ENCODE measurements at places on chromosomes 12 and 14. TPM values are rescaled to one million over a fixed set of nuclear protein-coding genes. Genes with fewer than 3 reads are reported as not detected.

The VRTN gene
- total RNA-seq, result not detected

The LTB4R2 gene
- total RNA-seq, result 21.7 TPM

The TAC3 gene
- total RNA-seq, result not detected

The TTC6 gene
- not detected for total RNA-seq

The ATP23 gene
- 15.9 TPM for total RNA-seq

The SLC22A17 gene
- 3.4 TPM for total RNA-seq

The LIN7A gene
- total RNA-seq, result not detected

The TEAD4 gene
- total RNA-seq, result 0.69 TPM

The TOMM20L gene
- not detected for total RNA-seq

DNA sequence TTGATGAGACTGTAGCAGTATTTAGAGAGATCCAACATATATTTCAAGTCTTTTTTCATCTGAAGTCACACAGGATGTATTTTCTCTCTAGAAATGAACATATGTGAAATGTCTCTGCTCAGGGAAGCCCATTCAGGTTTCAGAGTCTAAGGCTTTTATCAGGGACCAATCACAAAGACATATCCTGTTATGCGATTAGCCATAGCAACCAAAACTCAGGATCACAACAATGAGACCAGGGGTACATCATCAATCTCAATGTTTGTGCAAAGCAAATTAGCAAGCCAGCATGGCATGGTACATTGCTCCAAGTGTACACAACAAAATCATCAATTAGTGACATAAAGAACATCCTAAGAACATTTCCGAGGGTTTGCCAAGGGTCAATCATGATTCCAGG lies 99.2 kb upstream of the AMN1 start:
- peaks cover 25% of the 10 kb centered on the region for H3K4me1 ChIP-seq
- H3K27ac ChIP-seq, result no peak overlapping the region
- DNase-seq, result no peak
- no peaks in the 10 kb centered on the region for H3K27me3 ChIP-seq
- peaks cover 39% of the 10 kb centered on the region for H3K36me3 ChIP-seq

DNA sequence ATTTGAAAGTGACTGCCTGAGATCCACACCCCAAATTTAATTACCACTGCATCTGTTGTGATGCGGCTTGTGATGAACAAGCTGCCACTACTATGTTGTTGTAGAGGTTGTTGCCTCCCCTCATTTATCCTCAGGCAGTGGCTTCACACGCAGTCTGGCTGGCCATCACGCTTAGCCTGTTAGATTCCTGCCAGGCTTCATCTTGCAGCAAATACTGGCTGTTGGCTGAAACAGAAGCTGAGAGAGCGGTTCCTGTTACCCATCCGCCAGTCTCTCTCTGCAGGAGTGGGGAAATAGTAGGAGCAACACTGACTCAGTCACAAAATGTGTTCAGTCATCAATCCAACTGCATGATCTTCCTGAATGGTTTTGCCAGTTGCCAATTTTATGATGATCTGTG lies 934.4 kb downstream of the FLRT2 start:
- no peak overlapping the region for H3K4me3 ChIP-seq
- DNase-seq, result no peak
- H3K36me3 ChIP-seq, result no peaks in the 10 kb centered on the region

DNA sequence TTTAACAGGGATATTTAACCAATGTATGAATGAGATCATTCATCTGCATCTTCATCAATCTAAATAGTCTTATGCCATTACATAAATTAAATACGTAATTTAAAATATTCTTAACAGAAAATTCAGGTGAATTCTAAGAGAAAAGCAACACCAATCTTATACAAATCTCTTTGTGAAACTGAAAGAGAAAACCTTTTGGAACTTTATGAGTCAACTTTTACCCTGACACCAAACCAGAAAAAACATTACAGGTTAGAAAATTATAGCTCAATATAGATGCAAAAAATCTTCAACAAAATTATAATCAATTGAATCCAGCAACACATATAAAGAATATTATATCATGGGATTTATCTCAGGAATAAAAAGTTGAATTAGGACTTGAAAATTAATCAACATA lies 3.4 kb downstream of the GLIPR1L1 start:
- no peak overlapping the region for H3K4me3 ChIP-seq
- no peak for DNase-seq
- peaks cover 21% of the 10 kb centered on the region for H3K4me1 ChIP-seq
- peaks cover 36% of the 10 kb centered on the region for H3K27me3 ChIP-seq
- H3K36me3 ChIP-seq, result no peaks in the 10 kb centered on the region

GRCh38 chr14:76329951-76330350 lies 46.0 kb upstream of the ESRRB start:
- H3K4me3 ChIP-seq, result no peak overlapping the region
- no peaks in the 10 kb centered on the region for H3K36me3 ChIP-seq
- DNase-seq, result no peak
- H3K27me3 ChIP-seq, result peaks cover 36% of the 10 kb centered on the region

DNA sequence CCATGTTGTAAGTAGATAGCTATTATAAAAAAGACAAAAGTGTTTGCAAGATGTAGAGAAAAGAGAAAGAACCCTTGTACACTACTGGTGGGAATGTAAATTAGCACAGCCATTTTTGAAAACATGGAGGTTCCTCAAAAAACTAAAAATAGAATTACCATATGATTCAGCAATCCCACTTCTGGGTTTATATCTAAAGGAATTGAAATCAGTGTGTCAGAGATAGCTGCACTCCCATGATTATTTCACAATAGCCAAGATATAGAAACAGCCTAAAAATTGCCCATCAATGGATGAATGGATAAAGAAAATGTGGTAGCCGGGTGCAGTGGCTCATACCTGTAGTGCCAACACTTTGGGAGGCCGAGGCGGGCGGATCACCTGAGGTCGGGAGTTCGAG lies 9.2 kb downstream of the PSMC6 start:
- H3K4me1 ChIP-seq, result peaks cover 6% of the 10 kb centered on the region
- no peaks in the 10 kb centered on the region for H3K27me3 ChIP-seq
- no peak overlapping the region for H3K27ac ChIP-seq
- no peak overlapping the region for H3K4me3 ChIP-seq
- no peak for DNase-seq

- no peak for DNase-seq
- H3K4me1 ChIP-seq, result no peaks in the 10 kb centered on the region
- H3K27ac ChIP-seq, result no peak overlapping the region
- H3K4me3 ChIP-seq, result no peak overlapping the region
Measured at GRCh38 chr14:42428996-42429395, 822.3 kb downstream of the LRFN5 start.

- no peak overlapping the region for H3K27ac ChIP-seq
- no peak overlapping the region for H3K4me3 ChIP-seq
- H3K4me1 ChIP-seq, result peaks cover 38% of the 10 kb centered on the region
- no peak for DNase-seq
Measured at GRCh38 chr12:92597118-92597517, 105.7 kb upstream of the PLEKHG7 start.

DNA sequence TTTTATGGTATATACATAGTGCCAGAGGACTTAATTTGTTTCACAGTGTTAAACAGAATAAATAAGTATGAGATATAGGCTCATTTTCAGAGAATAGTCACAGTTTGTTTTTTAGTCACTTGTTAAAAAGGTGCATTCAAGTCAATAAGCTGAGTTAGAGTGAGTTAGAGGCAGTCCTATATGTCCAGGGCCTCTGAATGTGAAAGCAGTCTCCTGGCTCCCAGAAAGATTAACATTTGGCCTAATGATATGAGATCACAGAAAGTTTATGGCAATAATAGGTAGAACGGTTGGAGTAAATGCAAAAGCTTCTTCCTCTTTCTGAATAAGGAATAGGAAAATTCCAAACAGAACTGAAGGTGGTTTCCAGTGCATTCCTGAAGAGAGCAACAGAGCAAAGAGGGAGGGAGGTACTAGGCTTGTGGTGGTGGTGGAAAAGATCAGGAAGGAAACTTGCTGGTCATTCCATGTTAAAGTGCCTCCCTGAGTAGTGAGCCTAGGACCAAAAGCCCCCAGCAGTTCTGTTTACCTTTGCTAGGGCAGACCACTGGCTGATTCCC lies 54.4 kb downstream of the SLC38A4 start:
- H3K4me1 ChIP-seq, result no peaks in the 10 kb centered on the region
- H3K27ac ChIP-seq, result no peak overlapping the region
- no peaks in the 10 kb centered on the region for H3K36me3 ChIP-seq

- H3K27ac ChIP-seq, result peak overlapping the region; percentile 91
- no peaks in the 10 kb centered on the region for H3K27me3 ChIP-seq
- DNase-seq, result no peak
- H3K4me3 ChIP-seq, result peak overlapping the region; percentile 84
- H3K4me1 ChIP-seq, result peaks cover 49% of the 10 kb centered on the region
- H3K36me3 ChIP-seq, result peaks cover 31% of the 10 kb centered on the region
Measured at GRCh38 chr12:6914947-6915788, 788 bp downstream of the ENO2 start.

GRCh38 chr14:75821831-75822521 lies 159.8 kb downstream of the TGFB3 start:
- no peak overlapping the region for H3K4me3 ChIP-seq
- H3K27me3 ChIP-seq, result no peaks in the 10 kb centered on the region
- peaks cover 17% of the 10 kb centered on the region for H3K36me3 ChIP-seq
- H3K27ac ChIP-seq, result no peak overlapping the region

DNA sequence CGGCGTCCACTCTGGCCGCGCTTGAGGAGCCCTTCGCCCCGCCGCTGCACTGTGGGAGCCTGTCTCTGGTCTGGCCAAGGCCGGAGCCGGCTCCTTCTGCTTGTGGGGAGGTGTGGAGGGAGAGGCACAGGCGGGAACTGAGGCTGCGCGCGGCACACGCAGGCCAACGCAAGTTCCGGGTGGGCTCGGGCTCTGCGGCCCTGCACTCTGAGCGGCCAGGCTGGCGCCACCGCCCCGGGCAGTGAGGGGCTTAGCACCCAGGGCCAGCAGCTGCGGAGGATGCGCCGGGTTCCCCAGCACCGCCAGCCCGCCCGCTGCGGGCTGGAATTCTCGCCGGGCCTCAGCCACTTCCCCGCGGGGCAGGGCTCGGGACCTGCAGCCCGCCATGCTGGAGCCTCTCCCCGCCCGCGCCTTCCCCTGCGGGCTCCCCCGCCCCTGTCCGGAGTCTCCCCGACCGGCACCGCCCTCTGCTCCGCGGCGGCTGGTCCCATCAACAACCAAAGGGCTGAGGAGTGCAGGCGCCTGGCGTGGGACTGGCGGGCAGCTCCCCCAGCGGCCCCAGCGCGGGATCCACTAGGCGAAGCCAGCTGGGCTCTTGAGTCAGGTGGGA lies 921.2 kb upstream of the FOXG1 start:
- no peaks in the 10 kb centered on the region for H3K36me3 ChIP-seq
- no peaks in the 10 kb centered on the region for H3K27me3 ChIP-seq
- H3K4me1 ChIP-seq, result no peaks in the 10 kb centered on the region
- DNase-seq, result no peak
- no peak overlapping the region for H3K27ac ChIP-seq
- no peak overlapping the region for H3K4me3 ChIP-seq

DNA sequence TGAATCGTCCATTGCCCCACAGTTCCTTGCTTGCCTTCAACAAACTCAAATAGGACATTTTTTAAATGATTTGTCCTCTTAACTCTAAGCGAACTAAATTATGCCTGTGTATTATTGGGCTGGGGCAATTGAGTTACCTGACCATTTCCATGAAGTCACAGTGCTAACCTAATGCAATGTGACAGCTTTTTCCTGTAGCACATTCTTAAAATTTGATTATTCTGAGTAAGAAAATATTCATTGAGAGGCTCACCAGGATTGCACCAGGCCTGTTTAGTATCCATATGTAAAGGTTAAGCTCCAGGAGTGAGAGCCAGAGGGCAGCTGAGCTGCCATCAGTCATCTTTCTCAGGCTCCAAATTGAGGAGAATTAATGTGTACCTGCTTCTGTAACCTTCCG lies 90.9 kb downstream of the GPR65 start:
- H3K4me1 ChIP-seq, result no peaks in the 10 kb centered on the region
- H3K27me3 ChIP-seq, result no peaks in the 10 kb centered on the region
- no peak overlapping the region for H3K4me3 ChIP-seq

DNA sequence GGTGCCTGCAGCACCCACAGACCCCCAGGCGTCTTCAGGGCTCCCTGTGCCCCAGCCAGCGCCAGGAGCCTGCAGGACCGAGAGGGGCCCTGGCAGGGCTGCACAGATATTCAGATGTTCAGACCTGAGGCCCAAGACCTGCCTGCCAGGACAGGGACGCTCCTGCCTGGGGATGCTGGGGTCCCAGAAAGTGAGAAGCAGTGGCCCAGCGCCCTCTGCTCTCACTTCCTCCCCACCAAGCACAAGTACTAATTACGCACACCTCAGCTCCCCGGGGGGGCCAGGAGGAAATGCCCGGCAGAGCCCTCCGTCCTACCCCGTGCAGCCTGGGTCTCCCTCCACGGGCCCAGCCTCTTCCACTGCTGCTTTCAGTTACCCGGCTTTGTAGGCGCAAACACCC lies 28.8 kb upstream of the INF2 start:
- H3K4me1 ChIP-seq, result peaks cover 34% of the 10 kb centered on the region
- no peaks in the 10 kb centered on the region for H3K36me3 ChIP-seq
- H3K27me3 ChIP-seq, result peaks cover 19% of the 10 kb centered on the region
- no peak overlapping the region for H3K4me3 ChIP-seq
- DNase-seq, result no peak
- H3K27ac ChIP-seq, result no peak overlapping the region

DNA sequence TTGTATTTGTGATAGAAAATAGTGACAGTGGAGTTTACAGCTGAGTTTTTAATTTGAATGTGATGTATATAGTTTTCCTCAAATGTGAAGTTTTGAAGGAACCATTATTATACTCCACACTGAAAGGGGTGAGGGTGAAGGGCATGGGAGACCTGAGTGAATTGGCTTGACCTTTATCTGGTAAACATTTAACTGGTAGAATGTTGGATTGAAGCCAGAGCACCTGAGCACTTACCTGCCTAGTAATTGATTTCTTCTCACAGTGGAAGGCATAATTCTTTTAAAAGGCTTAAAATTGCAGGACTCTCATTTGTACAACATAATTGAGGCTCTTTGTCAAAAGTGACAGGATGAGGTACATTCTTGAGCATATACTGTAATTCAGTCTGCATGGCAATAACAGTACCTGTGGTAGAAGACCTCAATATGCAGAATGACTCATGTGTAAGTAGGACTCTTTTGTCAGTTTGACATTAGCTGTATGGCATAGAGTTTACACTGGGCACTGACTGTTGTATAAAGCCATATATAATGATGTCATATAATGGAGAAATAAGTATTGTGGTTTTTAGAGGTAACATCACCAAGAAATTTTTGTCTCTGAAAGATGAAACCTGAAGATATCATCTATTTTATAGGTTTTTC lies 309.6 kb downstream of the TMTC2 start:
- H3K36me3 ChIP-seq, result no peaks in the 10 kb centered on the region
- H3K27ac ChIP-seq, result no peak overlapping the region
- H3K4me3 ChIP-seq, result no peak overlapping the region
- no peaks in the 10 kb centered on the region for H3K27me3 ChIP-seq
- no peak for DNase-seq
- no peaks in the 10 kb centered on the region for H3K4me1 ChIP-seq

- no peak for DNase-seq
- peak overlapping the region; percentile 95 for H3K4me3 ChIP-seq
- peaks cover 4% of the 10 kb centered on the region for H3K36me3 ChIP-seq
- H3K27me3 ChIP-seq, result peaks cover 16% of the 10 kb centered on the region
- peak overlapping the region; percentile 62 for H3K27ac ChIP-seq
Measured at GRCh38 chr14:103527408-103528145, 1.4 kb upstream of the TRMT61A start.
